ENCODE measurements at places on chromosomes 7 and 10.
A peak's percentile ranks its signal among the peaks of the same experiment; 100 is the strongest.

DNA sequence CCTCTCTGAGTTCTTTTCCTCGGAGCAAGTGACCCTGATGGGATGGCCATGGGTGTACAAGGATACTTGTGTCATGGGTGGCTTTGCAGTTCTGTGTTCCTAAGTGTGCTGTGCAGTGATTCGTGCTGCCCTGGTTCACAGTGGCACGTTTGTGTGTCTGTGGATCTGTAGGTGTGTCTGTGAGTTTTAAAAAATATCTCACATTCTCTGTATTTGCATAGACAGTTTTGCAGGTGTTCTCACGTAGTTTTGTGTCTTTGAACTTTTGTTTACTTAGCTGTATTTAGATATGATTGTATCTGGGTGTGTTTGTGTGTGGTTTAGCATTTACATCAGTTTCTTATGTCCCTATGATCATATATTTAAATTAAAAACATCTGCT is 3.7 kb downstream of the ZNF775 start:
- H3K36me3 ChIP-seq: no peaks in the 10 kb centered on the region
- H3K27ac ChIP-seq: no peak overlapping the region
- no peak overlapping the region for H3K4me3 ChIP-seq
- peaks cover 12% of the 10 kb centered on the region for H3K4me1 ChIP-seq
- DNase-seq: no peak

- no peaks in the 10 kb centered on the region for H3K27me3 ChIP-seq
- no peak overlapping the region for H3K27ac ChIP-seq
- DNase-seq: peak; percentile 20
- no peak overlapping the region for H3K4me3 ChIP-seq
Measured at GRCh38 chr7:96188174-96188581, 133.7 kb downstream of the SLC25A13 start.

- H3K27ac ChIP-seq: no peak overlapping the region
- H3K27me3 ChIP-seq: no peaks in the 10 kb centered on the region
- H3K36me3 ChIP-seq: no peaks in the 10 kb centered on the region
- DNase-seq: peak; percentile 6
- H3K4me3 ChIP-seq: no peak overlapping the region
Measured at GRCh38 chr7:111730476-111731300, 168.4 kb upstream of the IMMP2L start.

DNA sequence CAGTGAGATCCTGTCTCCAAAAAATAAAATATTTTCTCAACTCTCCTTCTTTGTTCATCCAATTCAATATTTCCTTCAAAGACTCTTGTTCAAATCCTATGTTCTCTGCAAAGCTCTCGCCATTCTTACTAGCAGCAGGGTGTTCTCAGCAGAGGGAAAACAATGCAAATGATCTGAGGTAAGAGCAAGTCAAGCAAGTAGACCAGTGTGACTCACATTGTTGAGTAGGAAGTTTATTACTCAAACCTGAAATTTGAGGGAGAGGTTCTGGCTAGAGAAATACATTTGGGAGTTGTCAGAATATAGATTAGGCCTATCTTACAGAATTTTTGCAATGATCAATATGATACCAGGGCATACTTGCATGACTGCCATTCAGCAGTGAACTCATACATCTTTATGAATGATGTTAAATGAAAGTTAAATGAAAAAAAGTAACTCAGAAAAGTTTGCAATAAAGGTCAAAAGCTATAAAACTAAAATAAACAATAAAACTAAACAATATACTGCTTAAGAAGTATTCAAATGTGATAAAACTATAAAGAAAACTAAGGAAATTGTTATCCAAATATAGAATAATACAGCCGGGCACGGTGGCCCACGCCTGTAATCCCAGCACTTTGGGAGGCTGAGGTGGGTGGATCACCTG is 5.8 kb downstream of the IDE start:
- DNase-seq: peak; percentile 69
- peaks cover 28% of the 10 kb centered on the region for H3K4me1 ChIP-seq
- H3K36me3 ChIP-seq: peaks cover 5% of the 10 kb centered on the region
- no peak overlapping the region for H3K4me3 ChIP-seq
- H3K27ac ChIP-seq: no peak overlapping the region
- no peaks in the 10 kb centered on the region for H3K27me3 ChIP-seq

- H3K27ac ChIP-seq: no peak overlapping the region
- peaks cover 3% of the 10 kb centered on the region for H3K36me3 ChIP-seq
- no peak overlapping the region for H3K4me3 ChIP-seq
- no peak for DNase-seq
- no peaks in the 10 kb centered on the region for H3K4me1 ChIP-seq
Measured at GRCh38 chr10:92562424-92562823, 11.5 kb downstream of the IDE start.

DNA sequence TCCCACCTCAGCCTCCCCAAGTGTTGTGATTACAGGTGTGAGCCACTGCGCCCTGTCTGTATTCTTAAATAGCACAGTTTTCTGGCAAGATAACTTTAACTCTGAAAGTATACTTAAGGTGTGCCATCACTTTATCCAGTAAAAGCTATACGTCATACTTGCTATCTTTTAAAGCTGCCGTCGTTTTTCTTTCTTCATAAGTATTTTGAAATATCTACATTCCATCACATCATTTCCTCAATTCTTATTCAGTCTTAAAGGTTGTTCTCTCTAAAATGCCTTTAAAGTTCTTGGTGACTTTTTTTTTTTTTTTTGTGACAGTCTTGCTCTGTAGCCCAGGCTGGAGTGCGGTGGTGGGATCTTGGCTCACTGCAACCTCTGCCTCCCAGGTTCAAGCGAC is 34.7 kb downstream of the PTPN12 start:
- H3K4me3 ChIP-seq: no peak overlapping the region
- no peak for DNase-seq
- H3K36me3 ChIP-seq: peaks cover 20% of the 10 kb centered on the region
- no peak overlapping the region for H3K27ac ChIP-seq

DNA sequence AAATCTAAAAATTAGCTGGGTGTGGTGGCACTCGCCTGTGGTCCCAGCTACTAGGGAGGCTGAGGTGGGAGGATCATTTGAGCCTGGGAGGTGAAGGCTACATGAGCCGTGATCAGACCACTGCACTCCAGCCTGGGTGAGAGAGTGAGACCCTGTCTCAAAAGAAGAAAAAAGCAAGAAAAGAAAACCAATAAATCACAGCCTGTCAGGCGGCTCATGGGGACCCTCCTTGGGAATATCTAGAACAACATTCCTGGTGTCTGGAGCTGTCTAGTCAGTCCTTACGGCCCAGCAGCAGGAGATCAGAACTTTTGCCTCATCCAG is 130.6 kb upstream of the TNRC18 start:
- peaks cover 24% of the 10 kb centered on the region for H3K4me1 ChIP-seq
- H3K4me3 ChIP-seq: no peak overlapping the region
- no peaks in the 10 kb centered on the region for H3K36me3 ChIP-seq
- H3K27ac ChIP-seq: no peak overlapping the region
- DNase-seq: no peak

DNA sequence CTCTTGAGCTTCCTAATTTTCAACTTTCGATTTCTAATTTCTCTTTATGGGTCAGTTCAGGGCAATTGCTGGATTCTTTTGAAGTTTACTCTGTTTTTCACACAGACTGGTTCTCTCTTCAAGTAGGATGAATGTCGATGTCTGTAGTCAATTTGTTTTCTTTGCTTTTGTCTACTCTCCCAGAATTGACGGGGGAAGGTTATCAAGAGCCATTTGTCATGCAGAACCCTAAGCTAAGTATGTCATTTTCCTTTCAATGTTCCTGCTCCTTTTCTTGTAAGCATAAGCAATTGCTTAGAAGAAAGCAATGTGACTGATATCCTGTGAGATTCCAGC is 53.7 kb downstream of the SLC39A12 start:
- peaks cover 22% of the 10 kb centered on the region for H3K4me1 ChIP-seq
- H3K27ac ChIP-seq: peak overlapping the region; percentile 49
- no peaks in the 10 kb centered on the region for H3K36me3 ChIP-seq

DNA sequence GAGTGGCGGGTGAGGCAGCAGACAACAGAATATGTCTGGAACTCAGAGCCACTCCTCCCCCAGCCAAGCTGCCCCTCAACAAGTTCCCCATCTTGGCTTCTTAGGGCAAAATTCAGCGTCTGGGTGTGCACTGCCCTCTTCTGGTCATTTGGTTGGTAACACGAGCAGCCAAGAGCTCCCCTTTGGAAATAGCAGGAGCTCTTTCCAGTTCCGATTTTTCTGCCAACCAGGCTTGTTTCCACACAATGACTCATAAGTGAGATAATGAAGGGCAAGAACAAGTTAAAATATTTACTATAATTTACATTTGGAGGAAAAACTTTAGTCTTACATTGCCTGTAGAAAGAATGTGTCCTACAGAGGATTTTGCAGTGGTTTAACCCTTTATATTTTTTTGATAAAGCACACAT is 70.5 kb downstream of the ADCYAP1R1 start:
- no peaks in the 10 kb centered on the region for H3K4me1 ChIP-seq
- H3K27me3 ChIP-seq: peaks cover 12% of the 10 kb centered on the region
- DNase-seq: peak; percentile 69
- no peak overlapping the region for H3K4me3 ChIP-seq

DNA sequence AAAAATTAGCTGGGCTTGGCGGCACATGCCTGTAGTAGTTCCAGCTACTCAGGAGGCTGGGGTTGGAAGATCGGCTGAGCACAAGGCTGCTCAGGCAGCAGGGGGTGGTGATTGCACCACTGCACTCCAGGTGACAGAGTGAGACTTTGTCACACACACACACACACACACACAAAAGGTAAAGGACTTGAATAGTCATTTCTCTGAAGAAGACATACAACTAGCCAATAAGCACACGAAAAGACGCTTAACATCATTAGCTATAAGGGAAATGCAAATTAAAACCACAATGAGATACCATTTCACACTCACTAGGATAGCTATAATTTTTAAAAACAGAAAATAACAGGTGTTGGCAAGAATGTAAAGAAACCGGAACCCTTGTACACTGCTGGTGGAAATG is 48.6 kb downstream of the HIP1 start:
- no peaks in the 10 kb centered on the region for H3K27me3 ChIP-seq
- H3K36me3 ChIP-seq: no peaks in the 10 kb centered on the region
- no peaks in the 10 kb centered on the region for H3K4me1 ChIP-seq
- no peak overlapping the region for H3K27ac ChIP-seq
- H3K4me3 ChIP-seq: no peak overlapping the region
- no peak for DNase-seq

GRCh38 chr10:33428682-33429081 is 94.2 kb upstream of the NRP1 start:
- no peaks in the 10 kb centered on the region for H3K27me3 ChIP-seq
- no peak overlapping the region for H3K27ac ChIP-seq
- no peaks in the 10 kb centered on the region for H3K4me1 ChIP-seq
- DNase-seq: no peak
- H3K4me3 ChIP-seq: no peak overlapping the region

- H3K36me3 ChIP-seq: no peaks in the 10 kb centered on the region
- peaks cover 20% of the 10 kb centered on the region for H3K4me1 ChIP-seq
- DNase-seq: peak; percentile 75
- H3K27ac ChIP-seq: peak overlapping the region; percentile 64
Measured at GRCh38 chr10:17836942-17837341, 27.8 kb downstream of the MRC1 start.

DNA sequence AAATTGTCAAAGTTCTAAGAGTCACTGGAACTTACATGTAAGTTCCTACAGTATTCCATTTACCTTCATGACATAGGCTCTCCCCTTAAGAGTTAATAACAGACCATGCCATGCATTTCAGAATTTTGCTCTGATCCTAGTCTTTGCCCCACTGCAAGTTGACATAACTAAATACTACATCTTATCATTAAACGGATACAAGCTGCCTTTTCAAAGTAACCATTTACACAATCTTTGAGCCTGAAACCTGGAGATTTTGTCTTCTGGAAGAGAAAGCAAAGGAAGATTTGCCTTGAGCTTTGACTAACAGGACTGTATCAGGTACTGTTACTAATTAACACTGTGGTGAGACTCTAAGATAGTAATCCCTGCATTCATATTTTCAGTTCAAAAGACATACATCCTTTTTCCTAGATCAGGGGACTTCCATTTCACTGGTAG is 9.3 kb upstream of the AKR1D1 start:
- DNase-seq: no peak
- no peak overlapping the region for H3K4me3 ChIP-seq
- H3K27ac ChIP-seq: no peak overlapping the region
- H3K27me3 ChIP-seq: no peaks in the 10 kb centered on the region

DNA sequence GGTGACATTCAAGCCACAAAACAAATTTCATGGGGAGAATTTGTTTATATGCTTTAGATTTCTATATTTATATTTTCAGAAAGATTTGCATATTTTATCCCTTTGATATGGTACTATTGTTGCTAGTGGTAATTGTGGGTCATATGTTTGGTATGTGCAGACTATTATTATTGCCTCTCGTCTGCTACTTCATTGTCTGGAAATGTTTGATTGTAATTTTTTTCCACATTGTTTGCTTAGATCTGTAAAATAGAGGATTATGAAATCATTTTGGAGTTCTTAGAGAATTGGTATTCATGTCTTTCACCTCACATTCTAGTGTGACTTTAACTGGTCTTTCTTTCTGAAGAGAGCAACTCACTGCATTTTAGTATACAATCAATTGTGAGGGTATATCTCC is 44.7 kb downstream of the MYO3A start:
- H3K4me1 ChIP-seq: peaks cover 6% of the 10 kb centered on the region
- H3K27ac ChIP-seq: peak overlapping the region; percentile 66
- no peak overlapping the region for H3K4me3 ChIP-seq
- H3K36me3 ChIP-seq: no peaks in the 10 kb centered on the region
- peak; percentile 68 for DNase-seq
- H3K27me3 ChIP-seq: no peaks in the 10 kb centered on the region

DNA sequence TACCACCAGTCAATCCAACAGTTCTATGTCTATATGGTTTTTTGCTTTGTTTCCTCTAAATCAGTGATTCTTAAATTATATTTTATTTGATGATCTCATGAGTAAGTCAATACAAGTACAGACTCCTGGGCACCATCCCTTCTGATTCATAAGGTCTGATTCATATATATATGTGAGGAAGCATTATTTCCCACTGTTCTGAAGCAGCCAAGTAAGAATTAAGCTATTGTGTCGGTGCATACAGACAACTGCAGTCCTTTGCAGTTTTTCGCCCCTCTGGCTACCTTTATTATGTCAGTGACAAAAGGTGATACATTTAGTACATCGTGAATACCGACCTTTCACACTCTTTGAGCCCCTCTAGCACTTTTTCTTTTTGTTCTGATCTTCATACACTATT is 1079.6 kb upstream of the C7orf33 start:
- H3K4me1 ChIP-seq: peaks cover 7% of the 10 kb centered on the region
- H3K27me3 ChIP-seq: no peaks in the 10 kb centered on the region
- H3K36me3 ChIP-seq: no peaks in the 10 kb centered on the region
- no peak overlapping the region for H3K4me3 ChIP-seq
- peak; percentile 44 for DNase-seq

- no peaks in the 10 kb centered on the region for H3K4me1 ChIP-seq
- H3K27ac ChIP-seq: no peak overlapping the region
- no peaks in the 10 kb centered on the region for H3K27me3 ChIP-seq
- H3K36me3 ChIP-seq: no peaks in the 10 kb centered on the region
- DNase-seq: no peak
- H3K4me3 ChIP-seq: no peak overlapping the region
Measured at GRCh38 chr7:25831062-25831691, 320.8 kb upstream of the NFE2L3 start.
